SK-N-SH (cell line): ENCODE measurements at places on chromosomes 3 and 15.

- DNase-seq: no peak
These were observed 8.4 kb downstream of the ACSBG1 start for GRCh38 chr15:78225783-78226541.

DNA sequence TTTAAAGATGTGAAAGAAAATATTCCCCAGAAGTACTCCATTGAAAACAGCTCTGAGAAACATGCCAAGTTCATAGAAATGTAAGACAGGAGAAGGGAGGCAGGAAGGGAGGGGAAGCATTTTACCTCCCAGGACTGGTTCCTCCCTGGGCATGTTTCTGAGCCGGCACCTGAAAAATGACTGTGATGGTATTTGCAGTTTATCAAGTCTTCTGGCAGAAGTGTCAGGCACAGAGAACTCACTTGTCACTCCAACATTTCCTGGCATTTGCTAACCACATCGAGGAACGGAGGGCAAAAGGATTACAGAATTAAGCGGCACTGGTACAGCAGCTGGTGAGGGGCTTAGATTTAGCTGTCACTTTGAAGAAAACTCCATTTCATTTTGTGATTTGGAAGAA is 1054.0 kb downstream of the TUSC7 start:
- DNase-seq: no peak

- no peak for DNase-seq
These were observed 54.6 kb downstream of the EMC4 start for GRCh38 chr15:34279368-34279767.

- DNase-seq: no peak
These were observed 146.5 kb upstream of the MME start for GRCh38 chr3:154933581-154933980.

- DNase-seq: no peak
These were observed 2.1 kb downstream of the ANKUB1 start for GRCh38 chr3:149790268-149790667.

- DNase-seq: no peak
These were observed 6.4 kb downstream of the WDR5B start for GRCh38 chr3:122409446-122409845.

DNA sequence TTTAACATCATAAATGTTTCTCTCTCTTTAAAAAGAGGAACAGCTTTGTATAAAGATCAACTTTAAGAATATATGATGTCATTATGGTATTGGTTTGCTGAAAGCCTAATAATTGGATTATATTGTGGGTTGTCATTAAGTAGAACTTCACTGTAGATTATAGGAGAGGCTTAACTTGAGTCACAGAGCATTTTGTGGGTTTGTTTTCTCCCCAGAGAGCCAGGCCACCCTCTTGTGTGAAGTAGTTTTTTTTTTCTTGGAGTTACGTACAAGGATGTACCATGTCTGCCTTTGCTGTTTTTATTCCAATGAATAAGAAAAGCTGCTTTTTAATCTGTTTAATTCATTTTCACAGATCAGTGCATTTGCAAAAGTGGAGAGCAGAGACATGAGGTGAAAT is 354.8 kb upstream of the TBL1XR1 start:
- DNase-seq: no peak

DNA sequence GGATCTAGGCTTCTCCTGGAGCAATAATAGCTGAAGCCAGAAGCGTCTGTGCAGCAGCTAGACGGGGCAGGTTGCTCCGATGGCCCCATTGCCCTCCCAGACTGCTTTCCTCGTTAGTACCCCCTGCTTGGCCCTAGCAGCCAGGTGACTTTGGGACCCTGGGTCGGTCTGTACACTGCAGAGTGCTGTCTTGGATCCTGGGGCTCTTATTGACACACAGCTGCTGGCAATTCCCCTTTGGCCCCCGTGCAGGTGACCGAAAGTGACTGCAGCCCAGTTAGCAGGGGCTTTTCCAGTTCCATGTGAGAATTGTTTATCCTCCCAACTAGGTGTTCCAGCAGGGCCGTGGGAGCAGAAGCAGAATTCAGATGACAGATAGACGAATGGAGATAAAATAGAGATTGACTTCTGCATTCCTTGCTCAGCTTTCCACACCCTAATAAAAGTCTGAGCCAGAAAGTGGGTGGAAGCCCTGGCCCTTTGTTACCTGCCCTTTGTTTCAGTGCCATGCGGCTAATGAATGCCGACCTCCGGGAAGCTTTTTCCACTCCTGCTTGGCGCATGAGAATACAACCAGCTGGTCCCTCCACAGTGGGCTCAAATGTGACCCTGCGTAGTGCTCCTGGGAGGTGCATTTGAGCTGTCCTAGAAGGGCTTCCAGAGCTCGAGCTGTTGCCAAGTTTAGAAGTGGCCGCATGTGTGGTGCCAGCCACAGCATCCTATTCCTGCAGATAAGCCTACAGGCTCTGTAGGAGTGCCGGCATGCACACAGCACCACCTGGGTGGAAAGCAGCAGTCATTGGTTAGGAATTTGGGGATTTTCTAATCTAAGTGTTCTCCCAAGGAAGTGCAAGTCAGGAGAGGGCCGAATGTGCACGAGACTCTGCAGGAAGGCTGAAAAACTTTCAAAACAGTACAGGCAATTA is 94.4 kb downstream of the SLCO3A1 start:
- no peak for DNase-seq

- no peak for DNase-seq
These were observed 52.9 kb upstream of the RNU6-1 start for GRCh38 chr15:67892559-67893377.

DNA sequence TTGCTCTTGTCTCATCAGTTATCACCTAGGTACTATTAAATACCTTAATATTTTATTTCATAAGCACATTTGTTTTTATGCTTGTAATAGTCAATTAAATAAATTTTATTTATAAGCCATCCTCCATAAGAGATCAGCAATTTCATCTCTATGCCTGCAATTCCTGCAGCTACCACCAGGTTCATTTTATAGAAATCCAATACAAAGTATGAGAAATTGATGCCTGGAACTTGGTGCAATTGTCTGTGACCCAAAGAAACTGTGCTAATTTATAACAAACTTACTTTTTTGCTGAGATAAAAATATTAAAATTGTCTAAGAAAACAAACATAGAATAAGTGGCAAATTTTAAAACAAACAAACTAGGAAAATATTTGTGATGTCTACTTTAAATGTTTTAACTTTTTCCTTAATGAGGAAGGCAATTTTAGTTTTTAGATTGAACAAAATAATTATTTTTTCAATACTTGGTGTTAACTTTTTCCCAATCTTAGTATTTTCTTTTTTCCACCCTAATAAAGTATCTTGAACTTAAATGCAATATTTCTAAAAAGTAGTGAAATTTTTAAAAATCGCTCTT is 1026.6 kb downstream of the ROBO1 start:
- no peak for DNase-seq

- no peak for DNase-seq
These were observed 25.6 kb upstream of the FAM174B start for GRCh38 chr15:92681141-92681631.

GRCh38 chr3:123948449-123948848 is 12.6 kb downstream of the CCDC14 start:
- DNase-seq: no peak

DNA sequence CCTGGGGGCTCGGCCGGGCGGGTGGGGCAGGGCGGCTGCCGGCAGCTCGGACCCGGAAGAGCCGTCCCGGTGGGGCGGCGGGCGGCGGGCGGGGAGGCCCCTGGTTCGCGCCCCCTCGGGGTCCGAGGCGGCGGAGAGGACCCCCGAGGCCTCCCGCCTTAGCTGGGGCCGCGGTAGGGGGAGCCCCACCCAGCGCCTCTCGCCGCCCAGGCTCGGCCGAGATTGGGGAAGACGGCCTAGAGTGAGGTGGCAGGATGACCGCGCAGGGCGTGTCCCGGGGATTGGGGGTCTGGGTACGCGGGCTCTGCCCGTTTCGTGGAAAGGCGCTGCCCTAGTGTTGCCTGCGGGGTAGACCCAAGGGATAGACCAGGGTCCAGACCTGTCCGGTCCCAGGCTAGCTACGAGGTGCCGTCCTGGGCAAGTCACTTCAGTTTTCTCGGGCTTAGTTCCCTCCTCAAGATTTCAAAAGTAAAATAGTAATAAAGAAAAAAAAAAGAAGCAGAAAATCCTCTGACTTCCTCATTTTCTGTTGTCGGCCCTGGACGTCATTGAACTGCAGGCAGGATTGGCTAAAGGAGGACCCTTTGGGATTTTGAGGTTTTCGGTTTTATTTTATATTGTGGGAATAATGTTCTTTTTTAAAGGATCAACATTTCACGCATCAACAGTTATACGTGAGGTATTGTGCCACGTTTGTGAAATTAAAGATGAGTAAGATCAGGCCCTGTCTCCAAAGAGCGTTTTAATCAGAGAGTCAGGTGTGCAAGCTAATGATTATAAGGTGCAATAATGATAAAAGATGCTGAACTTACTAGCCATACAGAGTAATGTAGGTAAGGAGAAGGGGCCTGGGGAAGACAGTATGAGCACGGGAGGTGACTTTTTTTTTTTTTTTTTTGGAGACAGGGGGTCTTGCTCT is 679 bp downstream of the IQGAP1 start:
- DNase-seq: no peak

DNA sequence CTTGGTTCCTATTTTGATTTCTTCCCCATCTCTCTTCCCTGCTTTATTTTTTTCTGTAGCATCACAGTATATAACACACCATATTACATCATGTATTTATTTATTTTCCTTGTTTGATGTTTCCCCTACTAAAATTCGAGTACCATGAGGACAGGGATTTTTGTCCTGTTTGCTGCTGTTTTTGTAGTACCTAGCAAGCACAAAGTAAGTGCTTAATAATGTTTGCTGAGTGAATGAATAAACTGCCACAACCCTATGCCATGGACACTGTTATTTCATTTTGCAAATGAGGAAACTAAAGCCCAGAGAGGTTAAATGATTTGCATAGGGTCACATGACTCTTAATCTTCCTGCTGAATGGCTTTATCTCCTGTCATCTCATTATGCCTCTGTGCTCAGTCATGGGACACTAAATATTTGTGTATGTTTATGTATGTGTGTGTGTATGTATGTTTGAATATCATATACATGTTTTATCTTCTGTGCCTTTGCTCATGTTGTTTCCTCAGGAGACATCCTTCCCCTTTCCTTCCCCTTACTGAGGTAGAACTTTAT is 26.1 kb upstream of the MGA start:
- DNase-seq: no peak

DNA sequence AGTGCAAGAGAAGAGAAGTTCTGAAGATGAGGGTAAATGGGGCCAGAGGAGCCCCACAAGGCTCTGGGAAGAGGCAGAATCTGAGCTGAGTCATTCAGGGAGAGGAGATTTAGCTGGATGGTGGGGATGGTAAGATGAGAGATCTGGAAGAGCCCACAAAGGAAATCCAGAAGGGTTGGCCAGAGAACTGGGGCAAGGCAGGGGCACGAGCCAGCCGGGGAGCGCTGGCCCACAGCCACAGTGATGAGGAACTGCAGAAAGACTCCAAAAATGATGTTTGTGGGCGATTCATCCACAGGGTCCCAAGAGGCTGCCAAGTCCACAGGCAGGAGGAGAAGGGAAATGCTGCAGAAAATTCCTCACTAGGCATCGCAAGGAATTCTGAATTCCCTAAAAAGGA is 75.9 kb upstream of the ATP2B2 start:
- no peak for DNase-seq

DNA sequence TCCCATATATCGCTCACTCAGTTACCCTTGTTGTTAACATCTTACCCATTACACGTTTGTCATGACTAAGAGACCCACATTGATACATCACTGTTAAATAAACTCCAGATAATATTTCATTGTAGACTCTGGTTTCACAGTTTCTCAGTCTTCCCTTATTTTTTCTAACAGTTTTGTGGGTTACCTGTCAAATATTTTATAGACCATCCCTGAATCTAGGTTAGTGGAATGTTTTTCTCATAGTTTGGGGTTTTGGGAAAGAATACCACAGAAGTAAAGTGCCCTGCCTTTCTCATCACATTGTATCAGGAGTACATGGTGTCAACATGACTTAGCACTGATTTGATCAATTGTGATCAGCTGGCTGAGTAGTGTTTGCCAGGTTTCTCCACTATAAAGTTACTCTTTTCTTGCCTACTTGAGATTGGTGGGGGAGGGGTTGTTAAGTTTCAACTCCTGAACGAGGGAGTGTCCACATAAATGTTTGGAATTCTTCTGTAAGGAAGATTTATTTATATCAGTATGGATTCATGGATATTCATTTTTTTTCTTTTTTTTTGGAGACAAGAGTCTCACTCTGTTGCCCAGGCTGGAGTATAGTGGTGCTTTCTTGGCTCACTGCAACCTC is 25.9 kb downstream of the RNF111 start:
- DNase-seq: no peak

GRCh38 chr15:58546635-58547627 is 115.1 kb downstream of the LIPC start:
- peak; percentile 53 for DNase-seq

- no peak for DNase-seq
These were observed 4.1 kb upstream of the ECT2 start for GRCh38 chr3:172746475-172746874.

DNA sequence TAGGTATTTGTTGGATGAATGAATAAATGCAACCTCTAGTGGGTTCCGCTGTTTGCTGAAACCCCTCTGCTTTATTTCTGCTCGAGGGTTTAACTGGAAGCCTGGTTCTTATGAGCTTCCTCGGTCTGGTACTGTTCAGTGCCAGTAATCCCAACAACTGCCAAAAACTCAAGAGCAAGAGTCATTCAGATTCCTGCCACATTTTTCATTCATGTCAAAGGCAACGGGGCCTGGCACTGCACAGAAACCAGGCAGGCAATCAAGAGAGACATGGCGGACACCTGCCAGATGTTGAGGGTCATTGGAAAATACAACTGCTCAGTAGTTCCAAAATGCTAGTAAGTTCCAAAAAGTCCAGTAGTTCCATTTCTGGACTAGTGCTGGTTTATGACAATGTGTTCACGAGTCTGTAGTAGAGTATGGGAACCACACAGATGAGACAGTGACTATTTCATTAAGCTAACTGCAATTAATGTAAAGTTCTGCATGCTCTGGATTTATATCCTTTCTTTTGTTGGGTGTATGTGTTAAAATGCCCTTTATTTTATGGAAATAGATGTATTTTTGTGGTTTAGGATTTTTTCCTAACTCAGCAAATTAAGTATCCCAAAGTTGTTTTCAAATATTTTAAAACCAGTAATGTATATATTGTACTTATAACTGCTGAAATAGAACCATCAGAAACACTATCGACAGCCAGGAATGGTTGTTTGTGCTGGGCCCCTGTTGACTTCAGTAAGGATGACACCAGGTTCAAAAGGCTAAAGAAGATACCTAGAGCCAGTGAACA is 22.7 kb upstream of the TMEM41A start:
- no peak for DNase-seq

- no peak for DNase-seq
These were observed 21.0 kb downstream of the ZDHHC3 start for GRCh38 chr3:44954962-44955361.

GRCh38 chr15:74389241-74390048 is 22.0 kb upstream of the CYP11A1 start:
- peak; percentile 62 for DNase-seq

DNA sequence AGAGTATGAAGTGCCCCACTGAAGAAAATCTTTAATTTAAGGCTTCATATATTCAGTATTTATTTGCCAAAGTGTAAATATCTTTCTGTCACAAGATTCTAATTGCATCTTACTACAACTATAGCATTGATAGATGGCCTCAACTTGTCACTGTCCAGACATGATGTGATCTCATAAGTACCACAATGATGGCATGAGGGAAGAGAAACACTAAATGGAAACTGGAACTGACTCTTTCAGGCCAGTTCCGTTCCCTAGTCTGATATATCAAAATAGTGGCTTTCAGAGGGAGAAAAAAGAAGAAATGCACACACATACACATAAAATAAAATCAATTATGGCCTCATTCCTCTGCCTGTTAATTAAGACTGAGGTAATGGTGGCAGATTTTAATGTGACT is 615.7 kb downstream of the TBL1XR1 start:
- no peak for DNase-seq

- no peak for DNase-seq
These were observed 513.0 kb upstream of the NAALADL2 start for GRCh38 chr3:174346141-174346540.
